ENCODE measurements at places on chromosomes 2 and 18. TPM values are rescaled to one million over a fixed set of nuclear protein-coding genes. Genes with fewer than 3 reads are reported as not detected.

SLC39A10 gene
- total RNA-seq: 50.7 TPM

ZNF142 gene
- 28.7 TPM for total RNA-seq

DPP4 gene
- 3.8 TPM for total RNA-seq

TRPM8 gene
- total RNA-seq: not detected

TMBIM1 gene
- total RNA-seq: 115 TPM

UGP2 gene
- total RNA-seq: 57.5 TPM

TCF7L1 gene
- total RNA-seq: 6.8 TPM

FAM237A gene
- total RNA-seq: not detected

TMEM247 gene
- total RNA-seq: not detected

TUBB8B gene
- not detected for total RNA-seq

CENPA gene
- total RNA-seq: 3.6 TPM

RESP18 gene
- total RNA-seq: not detected

GREB1L gene
- total RNA-seq: 1.4 TPM

POTEJ gene
- not detected for total RNA-seq

ZNF514 gene
- 8.3 TPM for total RNA-seq

TUBA3E gene
- not detected for total RNA-seq

UGT1A5 gene
- not detected for total RNA-seq

ASTL gene
- not detected for total RNA-seq

UGT1A8 gene
- total RNA-seq: not detected

Data from glomerular endothelial cell (primary cell).